ENCODE measurements at places on chromosomes 7 and 10. TPM values are rescaled to one million over a fixed set of nuclear protein-coding genes. Genes with fewer than 3 reads are reported as not detected.

GRCh38 chr7:71112436-71112835, 19.5 kb upstream of the GALNT17 start:
- DNase-seq = no peak
- H3K4me1 ChIP-seq = no peaks in the 10 kb centered on the region
- no peaks in the 10 kb centered on the region for H3K27me3 ChIP-seq
- no peak overlapping the region for H3K27ac ChIP-seq
- no peak overlapping the region for H3K4me3 ChIP-seq

GRCh38 chr10:26792758-26793495, 67.8 kb downstream of the ABI1 start:
- H3K36me3 ChIP-seq = no peaks in the 10 kb centered on the region
- peak overlapping the region; percentile 16 for H3K27ac ChIP-seq
- no peak overlapping the region for H3K4me3 ChIP-seq
- no peak for DNase-seq

DNA sequence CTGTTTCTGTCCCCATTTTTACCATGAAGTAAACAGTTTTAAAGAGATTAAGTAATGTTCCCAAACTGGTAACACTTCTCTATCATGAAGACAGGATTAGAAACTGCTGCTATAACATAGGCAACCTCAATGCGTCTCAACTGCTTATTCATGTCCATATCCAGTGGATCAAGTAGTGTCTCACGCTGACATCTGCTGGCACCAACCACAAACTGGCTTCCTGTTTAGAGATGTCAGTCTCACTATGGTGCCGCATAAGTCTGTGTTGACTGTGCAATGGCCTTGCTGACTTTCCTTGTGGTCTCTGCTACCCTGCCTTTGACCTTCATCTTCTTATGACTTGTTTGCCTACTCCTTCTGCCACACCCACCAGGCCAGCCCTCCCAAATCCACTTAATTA, 369.6 kb upstream of the DPP6 start:
- no peaks in the 10 kb centered on the region for H3K27me3 ChIP-seq
- no peak overlapping the region for H3K4me3 ChIP-seq
- no peaks in the 10 kb centered on the region for H3K4me1 ChIP-seq
- H3K27ac ChIP-seq = no peak overlapping the region
- no peak for DNase-seq

EGFR gene
- 56.2 TPM for total RNA-seq

GRCh38 chr7:139131601-139132041, 22.1 kb upstream of the ZC3HAV1 start:
- no peak overlapping the region for H3K27ac ChIP-seq
- peaks cover 16% of the 10 kb centered on the region for H3K4me1 ChIP-seq

GRCh38 chr10:70981936-70982335, 93.6 kb upstream of the PCBD1 start:
- DNase-seq = no peak
- H3K4me3 ChIP-seq = no peak overlapping the region
- H3K36me3 ChIP-seq = no peaks in the 10 kb centered on the region
- H3K4me1 ChIP-seq = no peaks in the 10 kb centered on the region
- no peak overlapping the region for H3K27ac ChIP-seq

FBXW4 gene
- total RNA-seq = 44.6 TPM

ZFAND4 gene
- 12.9 TPM for total RNA-seq

- DNase-seq = no peak
- H3K27ac ChIP-seq = no peak overlapping the region
- H3K4me3 ChIP-seq = no peak overlapping the region
- no peaks in the 10 kb centered on the region for H3K27me3 ChIP-seq
- H3K36me3 ChIP-seq = peaks cover 62% of the 10 kb centered on the region
These were observed 48.3 kb upstream of the ZMIZ2 start for GRCh38 chr7:44700322-44700721.

GRCh38 chr10:124624466-124624865, 119.7 kb downstream of the FAM53B start:
- H3K27ac ChIP-seq = no peak overlapping the region
- no peak overlapping the region for H3K4me3 ChIP-seq

GRCh38 chr10:60508037-60508436, 118.4 kb upstream of the ANK3 start:
- H3K4me1 ChIP-seq = peaks cover 22% of the 10 kb centered on the region
- no peak overlapping the region for H3K4me3 ChIP-seq
- no peaks in the 10 kb centered on the region for H3K27me3 ChIP-seq
- H3K36me3 ChIP-seq = no peaks in the 10 kb centered on the region

DNA sequence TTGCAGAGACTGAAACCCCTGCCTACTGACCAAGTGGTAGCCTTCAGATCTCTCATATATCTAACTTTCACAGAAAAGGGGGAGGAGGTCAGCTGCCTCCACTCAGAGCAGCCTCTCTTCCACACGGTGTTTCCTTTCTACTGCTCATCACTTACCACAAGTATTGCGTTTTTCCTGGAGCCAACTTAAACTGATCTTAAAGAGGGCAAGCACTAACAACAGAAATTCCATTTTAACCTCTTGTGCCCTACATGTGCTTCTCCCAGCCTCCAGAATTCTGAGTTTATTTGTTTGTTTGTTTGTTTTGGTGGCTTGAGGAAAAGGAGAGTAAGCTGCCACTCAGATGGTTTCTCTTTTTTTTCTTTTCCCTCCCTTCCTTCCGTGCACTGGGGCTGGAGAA, 19.1 kb downstream of the SKIDA1 start:
- H3K27me3 ChIP-seq = no peaks in the 10 kb centered on the region
- H3K4me1 ChIP-seq = peaks cover 26% of the 10 kb centered on the region
- H3K27ac ChIP-seq = no peak overlapping the region
- peak; percentile 10 for DNase-seq
- no peaks in the 10 kb centered on the region for H3K36me3 ChIP-seq

CLEC2L gene
- not detected for total RNA-seq

DNA sequence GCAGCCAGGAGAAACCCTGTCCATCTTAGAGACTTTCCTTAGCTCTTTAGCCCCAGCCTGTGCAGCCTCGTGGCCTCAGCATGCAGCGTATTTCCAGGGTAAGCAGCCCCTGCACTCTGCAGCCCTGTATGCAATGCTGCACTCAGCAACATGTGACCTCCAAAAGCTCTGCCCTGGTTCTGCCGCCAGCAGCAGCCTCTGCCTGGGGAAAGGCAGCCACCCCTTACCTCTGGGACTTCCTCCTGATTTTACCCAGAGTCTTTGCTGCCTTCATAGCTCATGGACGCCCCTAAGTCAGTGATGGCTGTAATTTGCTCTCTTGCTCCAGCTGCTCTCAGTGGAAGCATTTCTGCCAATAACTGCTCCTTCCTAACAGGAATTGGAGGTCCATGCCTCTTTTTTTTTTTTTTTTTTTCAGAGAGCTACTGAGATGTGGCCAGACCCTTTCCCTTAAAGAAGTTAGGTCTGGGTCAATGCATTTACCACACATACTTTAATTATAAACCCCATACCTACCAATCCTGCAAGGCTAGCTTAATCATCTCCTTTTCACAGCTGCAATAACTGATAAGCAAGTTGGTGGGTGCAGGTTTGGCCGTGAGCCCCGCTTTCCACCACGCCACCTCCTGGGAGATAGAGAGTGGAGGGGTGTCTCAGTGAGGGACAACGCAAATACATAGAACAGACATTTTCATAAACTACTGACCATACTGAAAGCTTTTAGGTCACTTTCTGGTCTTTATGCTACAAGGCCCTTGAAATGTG, 71.7 kb downstream of the RAMP3 start:
- no peaks in the 10 kb centered on the region for H3K4me1 ChIP-seq
- H3K27ac ChIP-seq = no peak overlapping the region
- H3K36me3 ChIP-seq = no peaks in the 10 kb centered on the region

DNA sequence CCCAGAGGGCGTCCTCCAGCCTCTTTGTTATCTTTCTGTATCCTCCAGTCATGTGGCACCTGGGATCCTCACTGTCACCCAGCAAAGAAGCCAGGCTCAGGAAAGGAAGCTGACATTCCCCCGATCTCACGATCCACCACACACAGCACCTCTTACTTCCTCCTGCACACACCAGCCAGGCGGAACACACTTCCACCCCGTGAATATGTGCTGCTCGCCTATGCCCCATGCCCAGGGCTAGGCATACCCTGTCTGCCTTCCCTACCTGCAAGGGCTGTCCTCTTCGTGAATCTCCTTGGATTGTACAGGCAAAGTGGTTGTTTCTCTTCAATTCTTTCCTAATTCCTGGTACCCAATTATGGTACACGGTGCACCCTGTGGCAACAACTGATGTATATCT, 191.0 kb downstream of the TNS3 start:
- H3K4me3 ChIP-seq = no peak overlapping the region
- H3K4me1 ChIP-seq = no peaks in the 10 kb centered on the region
- peaks cover 49% of the 10 kb centered on the region for H3K36me3 ChIP-seq
- H3K27ac ChIP-seq = no peak overlapping the region
- no peaks in the 10 kb centered on the region for H3K27me3 ChIP-seq

FOXI2 gene
- total RNA-seq = not detected

GRCh38 chr10:97072851-97073665, 112.7 kb downstream of the SLIT1 start:
- no peaks in the 10 kb centered on the region for H3K4me1 ChIP-seq
- peak; percentile 93 for DNase-seq
- H3K27me3 ChIP-seq = peaks cover 41% of the 10 kb centered on the region
- H3K36me3 ChIP-seq = no peaks in the 10 kb centered on the region

STK31 gene
- total RNA-seq = not detected

CCL24 gene
- not detected for total RNA-seq

CHST12 gene
- 28.0 TPM for total RNA-seq

MINDY4 gene
- total RNA-seq = 5.3 TPM

EVX1 gene
- not detected for total RNA-seq

TIMM23 gene
- total RNA-seq = 61.1 TPM

GJD4 gene
- total RNA-seq = not detected

GRCh38 chr10:14311206-14311957, 19.3 kb downstream of the FRMD4A start:
- no peaks in the 10 kb centered on the region for H3K27me3 ChIP-seq
- DNase-seq = no peak
- H3K4me1 ChIP-seq = peaks cover 5% of the 10 kb centered on the region
- H3K4me3 ChIP-seq = no peak overlapping the region
- H3K27ac ChIP-seq = no peak overlapping the region

GRCh38 chr10:94521276-94522250, 24.0 kb upstream of the HELLS start:
- DNase-seq = no peak
- no peak overlapping the region for H3K4me3 ChIP-seq
- H3K27ac ChIP-seq = no peak overlapping the region
- H3K27me3 ChIP-seq = no peaks in the 10 kb centered on the region

TMEM26 gene
- 3.9 TPM for total RNA-seq

GLI3 gene
- total RNA-seq = 57.9 TPM

FEZF1 gene
- not detected for total RNA-seq

DNA sequence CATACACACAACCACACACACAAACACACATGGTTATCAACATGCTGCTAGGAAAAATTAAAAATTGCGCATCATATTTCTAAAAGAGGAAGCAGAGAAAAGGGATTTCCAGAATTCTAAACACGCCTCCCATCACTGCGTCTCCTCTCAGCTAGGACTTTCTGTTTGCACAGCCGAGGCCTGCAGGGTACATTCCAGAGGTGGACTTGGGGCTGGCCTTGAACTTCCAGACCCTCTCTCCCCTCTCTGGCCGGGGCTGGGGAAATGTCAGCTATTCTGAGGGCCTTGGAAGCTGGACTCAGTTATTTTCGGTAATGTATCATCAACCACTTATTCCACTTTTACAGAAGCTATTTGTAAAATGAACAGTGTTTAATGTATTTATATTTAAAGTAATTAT, 168.7 kb downstream of the GALNT17 start:
- no peak overlapping the region for H3K4me3 ChIP-seq
- no peaks in the 10 kb centered on the region for H3K27me3 ChIP-seq
- no peak for DNase-seq
- H3K36me3 ChIP-seq = no peaks in the 10 kb centered on the region
- H3K4me1 ChIP-seq = peaks cover 8% of the 10 kb centered on the region

DNA sequence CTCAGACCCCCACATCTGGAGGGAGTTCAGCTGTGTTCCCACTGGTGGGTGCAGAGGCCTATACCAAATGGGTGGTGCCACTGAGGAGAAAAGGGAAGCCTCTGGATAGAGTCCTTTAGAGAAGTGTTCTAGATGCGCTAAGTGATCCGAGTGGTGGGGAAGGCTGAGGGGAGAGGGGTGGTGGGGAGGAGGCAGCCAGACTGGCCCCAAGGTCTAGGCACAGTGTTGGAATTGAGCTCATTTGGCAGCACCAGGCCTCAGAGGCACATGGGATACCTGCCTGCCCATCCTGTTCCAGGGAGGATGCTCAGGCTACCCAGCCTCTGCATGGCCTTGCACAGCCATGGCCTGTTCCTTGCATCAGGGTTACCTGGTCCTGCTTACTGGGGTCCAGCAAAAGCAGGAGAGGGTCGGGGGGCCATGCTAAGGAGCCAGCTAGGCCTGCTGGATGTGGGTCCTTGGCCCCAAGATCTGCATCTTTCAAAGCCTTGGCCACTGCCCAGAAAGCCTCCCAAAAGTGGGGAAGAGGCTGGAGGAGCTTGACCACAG, 99.6 kb downstream of the NEURL1 start:
- H3K4me3 ChIP-seq = no peak overlapping the region
- peaks cover 1% of the 10 kb centered on the region for H3K4me1 ChIP-seq
- no peaks in the 10 kb centered on the region for H3K27me3 ChIP-seq
- no peak overlapping the region for H3K27ac ChIP-seq
- H3K36me3 ChIP-seq = no peaks in the 10 kb centered on the region
- no peak for DNase-seq

DNA sequence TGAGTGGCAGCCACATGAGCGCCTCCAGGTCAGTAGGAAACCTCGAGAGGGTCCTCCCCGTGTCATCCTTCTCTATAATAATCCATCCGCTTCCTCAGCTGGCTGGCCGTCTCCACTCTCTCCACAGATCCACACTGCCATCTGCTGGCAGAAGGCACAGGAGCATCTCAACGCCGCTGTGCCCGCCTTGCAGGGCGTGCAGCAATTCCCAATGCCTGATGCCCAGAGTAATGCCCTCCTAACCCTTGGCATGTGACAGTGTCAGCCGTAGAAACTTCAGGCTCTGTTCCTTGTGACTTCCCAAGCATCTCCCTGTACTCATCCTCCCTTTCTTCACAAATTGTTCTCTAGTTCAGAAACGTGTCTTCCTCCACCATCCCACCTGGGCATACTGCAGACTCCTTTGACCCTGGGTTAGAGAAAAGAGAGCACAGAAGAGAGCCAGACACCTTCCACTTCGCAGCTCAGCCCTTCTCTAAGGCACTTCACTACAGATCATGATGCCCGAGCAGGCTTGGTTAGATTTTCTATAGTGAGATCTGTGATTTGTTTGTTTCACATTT, 70.8 kb downstream of the XPNPEP1 start:
- no peaks in the 10 kb centered on the region for H3K36me3 ChIP-seq
- H3K27ac ChIP-seq = no peak overlapping the region
- H3K4me3 ChIP-seq = no peak overlapping the region
- DNase-seq = peak; percentile 92
- peaks cover 14% of the 10 kb centered on the region for H3K27me3 ChIP-seq

DNA sequence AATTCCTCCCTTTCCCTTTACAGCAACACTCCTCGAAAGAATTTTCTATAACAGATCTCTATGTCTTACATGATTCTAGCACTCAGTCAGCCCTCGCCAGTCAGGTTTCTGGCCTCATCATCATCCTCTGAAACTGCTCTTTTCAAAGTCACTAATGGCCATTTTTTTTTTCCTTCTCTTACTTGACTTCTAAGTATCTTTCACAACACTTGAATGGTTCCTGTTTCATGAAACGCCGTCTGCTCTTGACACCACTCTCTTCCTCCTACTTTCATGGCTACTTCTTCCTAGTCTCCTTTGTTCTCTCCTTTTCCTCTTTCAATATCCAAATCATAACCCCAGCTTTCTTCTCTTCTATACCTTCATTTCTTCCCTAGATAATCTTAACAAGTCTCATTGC, 100.5 kb upstream of the NRP1 start:
- DNase-seq = no peak
- no peak overlapping the region for H3K27ac ChIP-seq
- no peaks in the 10 kb centered on the region for H3K27me3 ChIP-seq

Measured in osteocyte (in vitro differentiated cells).